ENCODE measurements at places on chromosomes 1 and 21. TPM values are rescaled to one million over a fixed set of nuclear protein-coding genes. Genes with fewer than 3 reads are reported as not detected.

Gene CD1B
- not detected for total RNA-seq

Gene AADACL3
- total RNA-seq = not detected

Gene AIRE
- total RNA-seq = not detected

- DNase-seq = no peak
- no peaks in the 10 kb centered on the region for H3K27me3 ChIP-seq
- H3K36me3 ChIP-seq = 0 out of 2 replicates have a peak, but pooled peaks cover 4% of the 10 kb centered on the region
- peaks cover 19% of the 10 kb centered on the region for H3K4me1 ChIP-seq
These were observed 26.3 kb downstream of the PLPP3 start for GRCh38 chr1:56553046-56553445.

GRCh38 chr1:3905266-3905952 is 5.3 kb upstream of the C1orf174 start:
- no peak for DNase-seq
- no peaks in the 10 kb centered on the region for H3K4me1 ChIP-seq
- no peaks in the 10 kb centered on the region for H3K36me3 ChIP-seq
- no peak overlapping the region for H3K4me3 ChIP-seq
- no peaks in the 10 kb centered on the region for H3K27me3 ChIP-seq

All from PC-9 (cell line).